ENCODE measurements at places on chromosomes 13 and 19.

GRCh38 chr19:48381178-48381950, 10.0 kb downstream of the KDELR1 start:
- no peak for DNase-seq

DNA sequence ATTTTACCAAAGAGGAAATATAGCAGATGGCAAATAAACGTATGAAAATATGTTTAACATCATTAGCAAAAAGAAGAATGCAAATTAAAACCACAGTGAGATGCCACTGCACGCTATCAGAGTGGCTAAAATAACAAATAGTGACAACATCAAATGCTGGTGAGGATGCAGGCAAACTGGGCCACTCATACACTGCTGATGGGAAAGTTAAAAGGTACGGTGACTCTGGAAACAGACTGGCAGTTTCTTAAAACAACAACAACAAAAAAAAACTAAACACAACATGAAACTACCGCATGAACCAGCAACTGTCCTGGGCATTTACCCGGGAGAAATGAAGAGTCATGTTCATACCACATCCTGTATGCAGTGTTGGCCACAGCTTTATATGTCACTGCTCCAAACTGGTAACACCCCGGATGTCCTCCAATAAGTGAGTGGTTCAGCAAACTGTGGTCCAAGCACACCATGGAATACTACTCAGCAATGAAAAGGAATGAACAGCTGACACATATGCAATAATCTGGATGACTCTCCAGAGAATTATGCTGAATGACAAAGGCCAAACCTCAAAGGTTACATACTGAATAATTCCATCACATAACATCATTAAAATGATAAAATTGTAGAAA, 22.3 kb downstream of the EPS15L1 start:
- no peak for DNase-seq

- no peak for DNase-seq
These were observed 37.6 kb downstream of the ARHGEF18 start for GRCh38 chr19:7386308-7386707.

DNA sequence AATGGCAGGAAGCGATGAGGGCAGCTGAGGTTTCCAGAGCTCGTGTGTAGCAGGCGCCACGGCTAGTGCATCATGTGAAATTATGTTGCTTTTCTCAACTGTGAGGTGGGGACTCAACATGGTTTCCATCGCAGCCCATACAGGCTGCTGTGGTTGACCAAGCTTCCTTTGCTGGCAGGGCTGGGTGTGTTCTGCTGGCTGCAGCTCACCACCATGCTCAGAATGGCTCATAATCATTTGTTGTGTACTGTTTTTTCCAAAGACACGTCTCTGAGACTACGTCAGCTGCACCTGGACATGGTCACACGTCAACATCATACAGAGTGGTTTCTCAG, 16.1 kb upstream of the RASA3 start:
- no peak for DNase-seq

DNA sequence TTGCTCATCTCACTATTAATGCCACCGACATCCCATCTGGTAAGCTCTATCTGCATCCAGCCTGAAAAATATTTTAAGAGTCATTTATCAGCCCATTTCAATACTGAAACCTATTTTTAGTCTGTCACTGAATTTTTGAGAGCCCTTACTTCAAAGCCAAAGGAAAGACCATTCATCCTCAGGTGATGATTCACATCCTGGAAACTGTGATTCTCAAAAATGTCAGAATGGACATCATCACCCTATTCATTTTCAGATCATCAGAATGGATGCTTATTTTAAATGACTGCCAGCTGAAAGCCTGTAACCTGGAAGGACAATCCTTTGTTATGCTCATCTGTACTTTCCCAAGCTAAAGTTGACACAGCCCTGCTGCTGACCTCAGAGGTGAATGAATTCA, 27.0 kb downstream of the TNFSF11 start:
- DNase-seq: no peak

GRCh38 chr19:38840583-38840968, 9.0 kb upstream of the ECH1 start:
- DNase-seq: no peak

DNA sequence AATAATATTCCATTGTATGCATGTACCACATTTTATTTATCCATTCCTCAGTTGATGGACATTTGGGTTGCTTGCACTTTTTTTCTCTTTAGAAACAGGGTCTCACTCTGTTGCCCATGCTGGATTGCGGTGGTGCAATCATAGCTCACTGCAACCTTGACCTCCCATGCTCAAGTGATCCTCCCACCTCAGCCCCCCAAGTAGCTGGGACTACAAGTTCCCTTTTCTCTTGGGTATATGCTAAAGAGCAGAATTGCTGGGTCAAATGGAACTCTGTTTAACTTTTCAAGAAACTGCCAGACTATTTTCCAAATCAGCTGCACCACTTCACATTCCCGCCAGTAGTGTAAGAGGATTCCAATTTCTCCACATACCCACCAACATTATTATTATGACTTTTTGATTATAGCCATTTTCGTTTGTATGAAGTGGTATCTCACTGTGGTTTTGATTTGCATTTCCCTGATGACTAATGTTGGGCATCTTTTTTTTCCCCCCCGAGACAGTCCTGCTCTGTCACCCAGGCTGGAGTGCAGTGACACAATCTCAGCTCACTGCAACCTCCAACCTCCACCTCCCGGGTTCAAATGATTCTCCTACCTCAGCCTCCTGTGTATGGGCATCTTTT, 7.6 kb upstream of the IPO5 start:
- no peak for DNase-seq

DNA sequence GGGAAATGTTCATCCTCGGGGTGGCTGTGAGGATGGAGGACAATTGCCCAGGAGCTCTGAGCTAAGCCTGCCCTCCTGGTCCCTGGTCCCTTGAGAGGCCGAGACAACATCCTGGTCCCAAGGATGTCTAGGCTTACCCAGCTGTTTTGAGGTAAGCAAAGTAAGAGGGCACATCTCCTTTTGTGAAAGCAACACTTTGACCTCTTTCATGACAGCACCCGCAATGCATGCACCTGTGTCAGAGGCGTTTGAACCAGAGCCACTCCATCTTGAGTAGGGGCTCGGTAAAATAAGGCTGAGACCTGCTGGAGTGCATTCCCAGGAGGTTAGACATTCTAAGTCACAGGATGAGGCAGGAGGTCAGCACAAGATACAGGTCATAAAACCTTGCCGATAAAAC, 43.1 kb upstream of the ANKRD10 start:
- no peak for DNase-seq

- no peak for DNase-seq
These were observed 6.8 kb downstream of the FAM98C start for GRCh38 chr19:38409631-38410133.

GRCh38 chr19:12843999-12844732, 5.9 kb downstream of the MAST1 start:
- no peak for DNase-seq

DNA sequence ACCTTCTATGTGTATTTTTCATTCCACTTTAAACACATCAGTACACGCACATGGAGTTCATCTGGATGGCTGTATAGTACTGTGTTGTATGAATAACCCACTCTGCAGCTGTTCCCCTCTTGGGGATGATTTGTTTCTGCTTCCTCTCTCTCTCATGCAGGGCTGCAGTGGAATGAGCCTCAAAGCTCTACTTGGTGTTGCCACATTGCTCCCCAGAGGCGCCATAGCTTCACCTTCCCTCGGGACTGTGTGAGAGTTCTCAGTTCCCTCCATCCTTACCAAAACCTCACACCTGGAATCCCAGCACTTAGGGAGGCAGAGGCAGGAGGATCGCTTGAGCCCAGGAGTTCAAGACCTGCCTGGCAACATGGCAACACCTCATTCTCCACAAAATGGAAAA, 28.4 kb upstream of the GPR183 start:
- no peak for DNase-seq

- no peak for DNase-seq
These were observed 892.9 kb downstream of the EFNB2 start for GRCh38 chr13:105642511-105642958.

- DNase-seq: peak; percentile 60
These were observed 44.4 kb upstream of the C1QTNF9 start for GRCh38 chr13:24264976-24265375.

GRCh38 chr13:98500963-98501421, 75.9 kb downstream of the STK24 start:
- no peak for DNase-seq

GRCh38 chr19:5908773-5909442, 4.2 kb downstream of the VMAC start:
- DNase-seq: no peak

- peak; percentile 56 for DNase-seq
These were observed 831 bp downstream of the PGPEP1 start for GRCh38 chr19:18340990-18341868.

DNA sequence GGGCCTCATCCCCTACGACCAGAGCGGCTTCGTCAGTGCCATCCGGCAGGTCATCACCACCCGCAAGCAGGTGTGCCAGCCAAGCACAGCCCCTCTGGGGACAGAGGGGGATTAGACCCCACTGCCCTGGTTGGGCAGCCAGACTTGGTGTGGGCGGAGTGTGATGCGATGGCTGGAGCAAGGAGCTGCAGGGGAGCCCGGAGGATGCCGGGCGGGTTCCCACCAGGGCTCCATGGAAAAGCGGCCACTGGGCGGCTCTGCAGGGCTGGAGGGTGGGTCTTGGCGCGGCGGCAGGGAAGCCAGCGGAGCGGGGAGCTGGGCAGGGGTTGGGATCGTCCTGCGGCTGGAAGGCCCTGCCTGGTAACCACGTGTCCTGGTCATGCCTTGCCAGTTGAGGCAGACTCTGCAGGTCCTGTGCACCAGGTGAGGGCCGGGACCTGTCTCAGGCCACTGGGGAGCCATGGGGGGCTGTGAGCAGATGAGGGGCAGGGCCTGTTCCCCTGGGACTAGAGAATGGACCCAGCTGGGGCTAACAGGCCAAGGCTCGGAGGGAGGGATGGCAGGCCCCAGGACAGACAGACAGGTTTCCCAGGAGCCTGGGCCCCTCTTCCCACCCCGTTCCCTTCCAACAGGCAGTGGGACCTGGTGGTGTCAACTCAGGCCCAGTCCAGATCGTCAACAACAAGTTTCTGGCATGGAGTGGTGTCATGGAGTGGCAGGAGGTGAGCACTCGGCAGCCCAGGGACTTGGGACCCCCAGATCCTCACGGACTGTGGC, 6.3 kb downstream of the PTOV1 start:
- no peak for DNase-seq

DNA sequence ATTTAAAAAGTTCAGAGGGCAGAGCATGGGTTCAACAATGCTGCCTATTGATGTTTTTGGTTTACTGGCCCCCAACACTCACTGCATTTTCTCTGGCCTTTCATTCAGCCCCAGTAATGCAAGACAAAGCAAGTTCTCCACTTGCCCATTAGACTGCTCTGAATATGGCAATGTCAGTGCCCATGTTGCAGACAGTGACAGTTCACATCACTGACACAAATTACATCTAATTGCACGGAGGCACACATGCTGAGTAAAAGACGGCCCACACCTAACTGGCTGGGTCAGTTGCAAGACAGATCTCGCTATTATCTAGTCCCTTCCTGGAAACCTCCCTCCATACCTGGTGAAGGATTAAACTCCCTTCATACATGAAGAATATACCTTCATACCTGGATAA, 54.0 kb downstream of the ENOX1 start:
- DNase-seq: no peak

GRCh38 chr13:98845742-98846141, 93.3 kb upstream of the SLC15A1 start:
- no peak for DNase-seq

DNA sequence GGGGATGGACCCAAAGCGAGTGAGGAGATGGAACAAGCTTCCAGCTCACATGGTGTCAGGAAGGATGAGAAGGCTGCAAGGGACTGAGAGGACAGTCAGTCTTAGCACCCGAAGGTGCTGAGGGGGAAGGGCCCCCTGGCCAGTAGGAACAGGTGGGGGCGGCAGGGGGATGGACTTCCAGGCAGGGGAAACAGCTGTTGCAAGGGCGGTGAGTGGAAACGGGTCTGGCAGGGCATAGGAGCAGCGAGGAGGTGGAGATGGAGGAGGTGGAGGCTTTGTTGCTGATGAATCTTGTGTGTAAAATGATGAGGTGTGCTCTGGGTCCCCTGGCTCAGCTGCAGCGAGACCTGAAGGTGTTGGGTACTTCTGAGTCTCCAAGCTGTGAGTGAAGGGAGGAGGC, 1.2 kb downstream of the MAP1S start:
- no peak for DNase-seq

GRCh38 chr13:22736768-22737092, 444.0 kb upstream of the SGCG start:
- no peak for DNase-seq

DNA sequence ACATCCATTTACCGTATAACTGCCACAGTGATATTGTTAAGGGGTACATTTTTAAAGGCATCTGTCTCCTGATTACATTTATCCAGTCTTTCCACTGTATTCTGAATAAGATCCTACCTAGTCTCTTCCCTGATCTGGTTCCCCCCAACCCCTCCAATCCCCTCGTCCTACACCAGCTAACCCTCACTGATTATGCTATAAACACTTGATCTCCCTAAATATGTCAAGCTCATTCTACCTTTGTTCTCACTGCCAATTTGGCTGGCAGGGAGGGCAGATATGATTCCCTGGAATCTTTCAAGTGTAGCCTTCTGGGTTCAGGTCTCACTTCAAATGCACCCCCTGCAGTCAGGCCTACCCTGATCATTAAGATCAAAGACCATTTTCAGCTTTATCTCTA, 1379.8 kb upstream of the MIR17HG start:
- DNase-seq: no peak

DNA sequence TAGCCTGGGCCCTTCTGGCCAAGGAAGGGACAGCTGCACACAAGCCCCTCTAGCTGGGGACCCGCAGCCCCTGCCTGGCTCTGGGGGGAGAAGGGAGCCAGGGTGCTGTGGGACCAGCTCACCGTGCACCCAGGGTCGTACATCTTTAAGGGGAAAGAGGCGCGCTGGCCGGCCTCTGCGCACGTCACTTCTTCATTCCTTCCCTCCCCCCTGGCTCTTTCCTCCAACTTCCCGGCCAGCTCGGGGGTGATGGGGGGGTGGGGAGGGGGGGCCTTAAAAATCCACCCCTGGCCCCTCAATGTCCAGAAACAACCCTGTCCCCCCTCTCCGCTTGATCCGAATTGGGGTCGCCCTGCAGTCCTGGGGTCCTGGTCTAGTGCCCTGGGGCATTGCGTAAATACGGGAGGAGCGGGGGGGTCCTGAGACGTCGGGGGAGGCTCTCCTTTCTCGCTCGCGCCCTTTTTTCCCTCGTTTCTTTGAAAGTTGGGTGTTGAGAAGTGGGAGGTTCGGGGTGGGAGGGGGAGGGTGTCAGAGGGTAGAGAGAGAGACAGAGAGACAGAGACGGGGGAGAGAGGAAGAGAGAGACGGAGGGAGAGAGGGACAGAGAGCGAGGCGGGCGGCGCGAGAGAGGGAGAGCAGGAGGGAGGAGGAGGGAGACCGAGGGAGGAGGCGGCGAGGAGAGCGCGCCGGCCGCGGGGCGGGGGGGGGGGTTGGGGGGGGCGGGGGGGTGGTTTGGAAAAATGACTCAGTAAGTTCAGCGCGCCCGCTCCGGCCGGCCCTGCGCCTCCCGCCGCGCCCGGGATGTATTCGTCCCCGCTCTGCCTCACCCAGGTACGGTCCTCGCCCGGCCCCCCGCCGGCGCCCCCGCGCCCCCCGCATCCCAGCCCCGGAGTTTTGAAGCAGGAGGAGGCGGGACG, at the start of gene NFIC:
Gene NFIC, plus strand, starts transcription at position 748 of the 917 bp plus-strand sequence. Its CDS starts 54 bp downstream, at position 802.
- peak; percentile 25 for DNase-seq
